ENCODE measurements at places on chromosomes 12 and 14.
A peak's percentile ranks its signal among the peaks of the same experiment; 100 is the strongest.

DNA sequence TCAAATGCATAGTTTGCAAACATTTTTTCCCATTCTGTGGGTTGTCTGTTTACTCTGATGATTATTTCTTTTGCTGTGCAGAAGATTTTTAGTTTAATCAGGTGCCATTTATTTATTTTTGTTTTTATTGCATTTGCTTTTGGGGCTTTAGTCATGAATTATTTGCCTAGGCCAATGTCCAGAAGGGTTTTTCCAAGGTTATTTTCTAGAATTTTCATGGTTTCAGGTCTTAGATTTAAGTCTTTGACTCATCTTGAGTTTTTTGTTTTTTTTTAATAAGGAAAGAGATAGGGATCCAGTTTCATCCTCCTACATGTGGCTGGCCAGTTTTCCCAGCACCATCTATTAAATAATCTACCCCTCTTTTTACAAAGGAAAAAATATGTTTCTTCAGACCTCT lies 57.2 kb upstream of the TMEM260 start:
- no peaks in the 10 kb centered on the region for H3K4me1 ChIP-seq
- no peak overlapping the region for H3K4me3 ChIP-seq
- no peak overlapping the region for H3K27ac ChIP-seq
- no peak for DNase-seq
- H3K36me3 ChIP-seq = no peaks in the 10 kb centered on the region
- H3K27me3 ChIP-seq = peaks cover 4% of the 10 kb centered on the region

- H3K4me3 ChIP-seq = no peak overlapping the region
- no peak for DNase-seq
- no peaks in the 10 kb centered on the region for H3K4me1 ChIP-seq
- H3K27ac ChIP-seq = no peak overlapping the region
These were observed 27.9 kb upstream of the RBM19 start for GRCh38 chr12:113994051-113994450.

- H3K27me3 ChIP-seq = no peaks in the 10 kb centered on the region
- peak; percentile 64 for DNase-seq
- H3K4me1 ChIP-seq = peaks cover 9% of the 10 kb centered on the region
- H3K27ac ChIP-seq = peak overlapping the region; percentile 9
- H3K36me3 ChIP-seq = no peaks in the 10 kb centered on the region
These were observed 12.5 kb upstream of the AJUBA start for GRCh38 chr14:22994762-22995275.

DNA sequence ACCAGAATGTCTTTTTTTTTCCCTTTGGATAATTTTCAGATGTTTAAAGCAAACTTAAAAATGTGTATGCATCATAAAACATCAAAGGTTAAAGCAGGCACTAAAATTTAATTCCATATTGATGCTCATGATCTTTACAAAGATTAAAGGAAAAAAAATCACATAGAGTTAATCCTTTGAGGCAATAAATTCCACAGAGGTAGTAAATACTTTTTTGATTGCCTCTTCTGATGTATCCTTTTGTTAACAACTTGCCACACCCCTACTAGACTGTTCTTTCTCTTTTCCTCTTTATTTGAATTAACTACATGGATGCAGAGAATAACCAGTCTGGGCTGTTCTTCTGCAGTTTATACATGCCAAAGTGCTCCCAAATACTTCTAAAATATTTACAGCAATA lies 45.2 kb upstream of the KCNJ8 start:
- DNase-seq = peak; percentile 18
- H3K27ac ChIP-seq = peak overlapping the region; percentile 39
- no peaks in the 10 kb centered on the region for H3K27me3 ChIP-seq
- peaks cover 21% of the 10 kb centered on the region for H3K4me1 ChIP-seq
- H3K4me3 ChIP-seq = peak overlapping the region; percentile 17
